ENCODE measurements at places on chromosomes 1 and 21.

- no peak for DNase-seq
Measured at GRCh38 chr1:71918630-71919029, 363.7 kb downstream of the NEGR1 start.

- DNase-seq, result no peak
Measured at GRCh38 chr1:43883321-43883720, 50.3 kb upstream of the ARTN start.

DNA sequence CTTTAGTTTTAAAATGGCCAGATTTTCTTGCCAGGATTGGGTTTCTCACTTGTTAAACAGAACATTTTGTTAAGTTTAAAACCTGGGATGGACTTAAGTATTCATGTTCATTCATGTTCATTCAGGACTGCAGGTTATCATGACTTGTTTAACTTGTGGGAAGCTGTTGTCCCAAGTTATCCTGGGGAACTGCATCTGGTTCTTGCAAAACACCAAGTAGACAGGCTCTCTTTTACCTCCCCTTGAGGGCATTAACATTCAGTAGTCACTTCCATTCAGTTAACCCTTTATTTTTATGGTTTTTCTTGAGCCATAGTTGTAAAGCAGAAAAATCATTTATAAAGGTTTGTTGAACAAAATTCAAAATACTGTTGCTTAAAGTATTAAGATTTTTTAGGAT is 8.1 kb downstream of the SOD1 start:
- no peak for DNase-seq

GRCh38 chr1:8002329-8002910 is 23.7 kb downstream of the ERRFI1 start:
- DNase-seq, result no peak

DNA sequence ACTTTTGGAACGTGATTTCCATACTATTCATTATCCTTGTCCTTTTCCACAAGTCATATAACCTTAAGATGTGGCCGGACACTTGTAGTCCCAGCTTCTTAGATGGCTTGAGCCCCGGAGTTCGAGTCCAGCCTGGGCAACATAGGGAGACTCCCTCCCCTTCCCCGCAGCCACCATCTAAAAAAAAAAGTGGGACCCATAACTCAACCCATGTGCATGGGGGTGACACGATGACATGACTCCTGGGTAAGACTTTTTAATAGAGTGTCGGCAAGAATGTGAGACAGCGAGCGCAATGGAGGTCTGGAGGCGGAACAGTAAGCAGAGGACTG is 25.7 kb downstream of the MIA3 start:
- no peak for DNase-seq

GRCh38 chr21:44949779-44950198 is 10.0 kb downstream of the SLX9 start:
- DNase-seq, result peak; percentile 40

DNA sequence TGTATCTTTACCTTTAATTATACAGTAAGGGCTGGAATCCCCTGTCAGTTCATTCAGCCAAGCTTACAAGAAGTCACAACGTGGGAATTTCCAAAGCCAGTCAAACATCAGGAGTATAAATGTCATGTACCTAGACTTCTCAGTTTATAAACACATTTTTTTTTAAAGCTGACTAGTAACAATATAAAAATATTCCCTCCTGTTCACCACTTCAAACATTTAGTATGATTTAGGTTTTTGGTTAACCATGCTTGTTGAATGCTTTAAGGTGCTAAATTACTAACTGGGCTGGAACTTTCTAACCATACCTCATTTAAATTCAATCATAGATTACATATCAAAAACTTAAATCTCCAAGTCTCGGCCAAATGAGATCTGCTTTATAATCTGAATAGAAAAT is 44.0 kb downstream of the JAK1 start:
- DNase-seq, result no peak

DNA sequence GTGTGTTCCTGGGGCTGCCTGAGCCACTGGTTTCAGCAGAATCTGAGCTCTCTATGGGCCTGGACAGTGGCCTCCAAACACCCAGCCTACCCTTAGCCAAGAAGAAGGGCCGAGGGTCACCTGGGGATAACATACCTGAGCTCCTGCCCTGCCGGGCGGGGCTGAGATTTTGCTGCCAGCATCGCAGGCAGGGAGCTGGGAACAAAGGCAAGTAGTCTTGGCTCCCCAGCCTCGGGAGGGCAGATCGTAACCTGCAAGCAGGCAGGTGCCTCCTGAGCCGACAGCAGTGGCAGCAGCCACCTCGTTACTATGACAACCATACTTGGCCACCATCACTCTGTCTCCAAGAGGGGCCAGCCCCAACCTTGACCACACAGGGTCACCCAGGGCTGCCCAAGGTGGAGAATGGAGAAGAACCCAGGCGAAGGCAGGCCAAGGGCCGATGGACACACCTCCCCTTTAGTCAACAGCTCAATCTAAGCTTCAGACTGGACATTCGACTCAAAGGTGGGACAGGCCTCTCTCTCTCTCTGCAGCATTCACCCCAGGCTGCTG is 54.6 kb downstream of the TOMM20 start:
- DNase-seq, result peak; percentile 65

DNA sequence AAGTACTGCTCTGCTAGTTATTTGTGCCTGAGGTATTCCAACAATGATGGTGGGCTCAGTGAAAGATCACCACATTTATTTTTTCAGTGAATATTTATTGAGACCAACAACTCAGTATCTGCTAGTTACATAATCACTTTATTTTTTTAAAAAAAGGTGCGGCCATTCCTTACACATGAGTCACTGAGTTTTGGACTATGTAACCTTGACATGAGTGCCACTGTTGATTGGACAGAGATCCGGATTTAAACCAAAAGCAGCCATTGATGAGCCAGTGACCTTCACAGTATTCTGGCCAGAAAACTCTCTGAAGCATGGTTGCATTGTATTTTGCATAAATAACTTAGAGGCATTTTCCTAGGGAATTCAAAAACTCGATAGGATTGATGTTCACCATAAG is 79.5 kb downstream of the NUF2 start:
- DNase-seq, result no peak

DNA sequence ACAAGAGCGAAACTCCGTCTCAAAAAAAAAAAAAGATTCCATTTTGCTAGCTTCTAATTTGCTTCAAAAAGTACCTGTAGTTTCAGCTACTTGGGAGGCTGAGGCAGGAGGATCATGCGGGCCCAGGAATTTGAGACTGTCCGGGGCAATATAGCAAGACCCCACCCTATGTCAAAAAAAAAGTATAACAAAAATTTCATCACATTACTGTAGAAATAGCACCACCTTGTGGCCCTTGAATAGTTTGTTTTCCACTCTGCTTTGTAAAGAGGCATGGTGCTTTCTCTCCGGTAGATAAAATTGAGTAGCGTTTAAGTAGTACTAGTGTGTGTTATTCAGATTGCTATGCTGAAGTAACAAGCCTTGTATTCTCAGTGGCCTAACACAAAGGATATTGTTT is 18.2 kb upstream of the MSTO1 start:
- DNase-seq, result no peak

DNA sequence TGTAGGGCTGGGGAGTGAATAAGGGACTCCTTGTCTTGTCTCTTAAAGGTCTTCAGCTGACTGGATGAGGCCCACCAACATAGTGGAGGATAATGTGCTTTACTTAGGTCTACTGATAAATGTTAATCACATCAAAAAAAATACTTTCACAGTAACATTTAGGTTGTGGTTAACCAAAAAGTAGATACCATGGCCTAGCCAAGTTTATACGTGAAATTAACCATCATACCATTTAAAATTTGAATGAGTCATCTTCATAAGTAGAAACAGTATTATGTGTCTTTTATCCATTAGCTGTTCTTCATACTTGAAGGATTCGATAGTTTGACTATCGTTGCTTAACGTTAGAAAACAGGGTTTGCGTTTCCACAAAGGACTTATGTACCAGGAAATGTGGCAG is 80.9 kb downstream of the MTR start:
- no peak for DNase-seq

DNA sequence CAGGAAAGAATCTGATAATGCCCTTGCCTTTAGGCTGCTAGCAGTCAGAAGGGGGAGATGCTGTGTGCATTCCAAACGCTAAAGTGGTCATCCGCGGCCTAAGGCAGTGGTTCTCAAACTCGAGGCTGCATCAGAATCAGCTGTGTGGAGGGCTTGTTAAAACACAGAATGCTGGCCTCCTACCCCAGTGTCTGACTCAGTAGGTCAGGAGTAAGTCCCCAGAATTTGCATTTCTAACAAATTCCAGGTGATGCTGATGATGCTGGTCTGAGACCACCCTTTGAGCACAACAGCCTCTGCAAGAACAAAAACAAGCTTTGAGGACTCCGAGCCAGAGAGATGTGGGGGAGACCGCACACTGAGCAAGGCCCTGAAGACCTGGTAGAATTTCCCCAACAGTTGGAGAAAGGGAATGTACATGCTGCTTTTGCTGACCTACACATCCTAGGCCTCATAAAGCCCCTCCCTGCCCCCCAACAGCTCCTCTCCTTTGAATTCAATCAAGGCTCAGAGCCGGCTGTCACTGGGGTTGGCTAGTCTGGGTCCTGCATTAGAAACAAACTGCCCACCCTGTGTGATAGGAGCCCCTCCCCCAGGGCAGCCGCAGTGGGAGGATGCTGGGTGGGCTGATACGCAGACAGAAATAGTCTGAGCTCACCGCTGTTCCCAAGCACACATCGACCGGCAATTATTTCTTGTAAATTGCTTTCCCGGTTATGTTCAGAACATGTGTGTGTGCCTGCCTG is 27.1 kb downstream of the SHISAL2A start:
- DNase-seq, result no peak

DNA sequence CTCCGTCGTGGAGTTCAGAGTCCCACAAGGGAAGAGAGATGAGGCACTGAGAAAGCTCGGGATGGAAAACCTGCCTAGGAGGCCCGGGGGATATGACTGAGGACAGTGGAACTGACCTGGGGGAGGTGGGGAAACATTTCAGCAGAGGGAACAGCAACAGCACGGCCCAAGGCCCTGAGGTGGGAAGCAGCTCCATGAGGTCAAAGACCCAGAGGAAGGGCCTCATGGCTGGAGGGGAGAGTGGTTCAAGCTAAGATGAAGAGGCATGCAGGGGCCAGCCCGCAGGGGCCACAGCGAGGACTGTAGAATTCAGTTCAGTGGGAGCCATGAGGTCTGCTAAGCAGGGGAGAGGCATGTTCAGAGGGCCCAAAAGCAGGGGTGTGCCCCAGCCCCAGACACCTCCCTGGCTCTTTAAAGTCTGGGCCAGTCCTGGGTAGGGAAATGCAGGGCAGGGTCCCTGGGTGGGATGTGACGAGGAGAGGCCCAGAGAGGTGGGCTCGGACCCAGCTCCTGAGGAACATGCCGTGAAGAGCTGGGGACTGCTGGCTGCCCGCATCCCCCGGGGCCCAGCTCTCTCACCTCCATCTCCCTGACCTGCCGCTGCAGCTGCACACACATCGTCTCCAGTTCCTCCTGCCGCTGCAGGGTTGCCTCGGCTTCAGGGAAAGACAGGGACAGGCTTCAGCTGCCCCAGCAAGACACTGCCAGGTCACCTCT is 9.9 kb downstream of the UBXN11 start:
- DNase-seq, result no peak

GRCh38 chr1:48943826-48944225 is 167.1 kb upstream of the BEND5 start:
- DNase-seq, result no peak

GRCh38 chr1:206535853-206536188 is 28.5 kb downstream of the RASSF5 start:
- no peak for DNase-seq

- no peak for DNase-seq
Measured at GRCh38 chr1:111570781-111571181, 48.8 kb upstream of the RAP1A start.

DNA sequence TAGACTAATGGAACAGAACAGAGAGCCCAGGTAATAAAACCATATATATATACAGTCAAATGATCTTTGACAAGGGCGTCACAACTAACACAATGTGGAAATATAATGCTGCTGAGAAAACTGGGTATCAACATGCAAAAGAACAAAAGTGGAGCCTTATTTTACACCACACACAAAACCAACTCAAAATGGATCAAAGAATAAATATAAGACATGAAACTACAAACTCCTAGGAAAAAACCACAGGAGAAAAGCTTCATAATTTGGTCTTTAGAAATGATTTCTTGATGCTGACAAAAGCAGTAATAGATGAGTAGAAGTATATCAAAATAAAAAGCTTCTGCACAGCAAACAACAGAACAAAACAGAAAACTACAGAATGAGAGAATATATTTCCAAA is 192.2 kb downstream of the AKT3 start:
- DNase-seq, result no peak

DNA sequence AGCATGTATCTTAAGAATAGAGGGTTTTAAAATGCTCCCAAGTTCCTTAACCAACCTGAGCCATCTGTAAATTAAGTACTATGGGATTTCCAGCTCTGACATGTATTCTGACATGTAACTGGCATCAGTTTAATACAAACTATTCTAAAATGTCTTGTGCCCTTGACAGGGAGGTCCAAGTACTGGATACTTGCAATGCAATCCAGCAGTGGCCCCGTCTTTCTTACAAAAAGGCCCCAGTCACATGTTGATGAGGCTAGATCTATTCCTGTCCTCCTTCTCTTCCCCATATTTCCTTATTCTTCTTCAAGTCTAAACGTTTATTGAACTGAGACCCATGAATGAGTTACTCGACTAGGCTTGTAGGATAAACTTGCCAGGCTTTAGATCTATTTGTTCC is 46.4 kb downstream of the MRPL39 start:
- no peak for DNase-seq

- no peak for DNase-seq
Measured at GRCh38 chr1:59516881-59517280, 220.0 kb downstream of the FGGY start.

DNA sequence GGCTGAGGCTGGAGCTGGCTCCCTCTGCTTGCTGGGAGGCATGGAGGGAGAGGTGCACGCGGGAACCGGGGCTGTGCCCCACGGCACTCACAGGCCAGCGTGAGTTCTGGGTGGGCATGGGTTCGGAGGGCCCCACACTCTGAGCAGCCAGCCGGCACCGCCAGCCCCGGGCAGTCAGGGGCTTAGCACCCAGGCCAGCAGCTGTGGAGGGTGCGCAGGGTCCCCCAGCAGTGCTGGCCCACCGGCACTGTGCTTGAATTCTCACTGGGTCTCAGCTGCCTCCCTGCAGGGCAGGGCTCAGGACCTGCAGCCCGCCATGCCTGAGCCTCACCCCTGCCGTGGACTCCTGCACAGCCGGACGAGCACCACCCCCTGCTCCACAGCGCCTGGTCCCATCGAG is 164.9 kb upstream of the PLD5 start:
- no peak for DNase-seq
